ENCODE measurements at places on chromosomes 2 and 18.

DNA sequence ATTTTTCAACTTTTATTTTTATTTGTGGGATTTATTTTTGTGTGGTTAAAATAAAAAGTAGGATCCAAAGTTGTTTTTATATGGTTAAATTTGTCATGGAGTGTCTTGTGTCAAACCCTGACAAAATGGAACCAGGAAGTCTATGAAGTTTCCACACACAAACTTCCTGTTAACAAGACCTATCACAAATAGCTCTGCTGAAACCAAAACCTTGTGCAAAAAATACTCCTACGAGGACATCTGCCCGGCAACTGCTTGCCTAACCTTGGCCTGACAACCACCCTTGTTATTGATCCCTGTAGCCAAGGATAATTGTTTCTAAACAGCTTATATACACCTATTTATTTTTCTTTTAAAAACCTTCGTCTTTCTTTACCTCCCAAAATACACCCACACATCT, 389.6 kb downstream of the TRIB2 start:
- DNase-seq, result no peak

- DNase-seq, result peak; percentile 32
These were observed 103.0 kb upstream of the STK17B start for GRCh38 chr2:196274387-196274809.

- no peak for DNase-seq
These were observed 18.0 kb downstream of the MBP start for GRCh38 chr18:77114415-77115191.

- no peak for DNase-seq
These were observed 134.9 kb upstream of the CNTNAP5 start for GRCh38 chr2:123890148-123890547.

- DNase-seq, result no peak
These were observed 92.9 kb downstream of the DTNA start for GRCh38 chr18:34802959-34803358.

DNA sequence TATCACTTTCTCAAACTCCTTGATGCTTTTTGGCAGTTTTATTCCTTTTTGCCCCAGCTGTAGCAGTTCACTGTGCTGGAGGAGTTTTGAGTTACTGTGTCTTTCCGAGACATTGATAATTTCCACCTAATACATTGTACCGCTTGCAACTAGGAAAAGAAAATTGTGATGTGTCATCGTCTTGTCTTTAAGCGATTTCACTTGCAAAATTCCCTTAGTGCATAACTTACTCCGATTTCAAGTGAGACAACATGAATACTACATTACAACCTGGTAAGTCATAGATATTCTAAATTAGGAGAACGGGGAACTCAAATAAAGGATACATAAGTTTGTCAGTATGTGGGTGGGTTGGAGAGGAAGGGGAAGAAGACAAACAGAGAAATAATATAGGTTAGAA, 340.5 kb upstream of the KYNU start:
- DNase-seq, result no peak

GRCh38 chr2:20150806-20151571, 73.9 kb downstream of the SDC1 start:
- DNase-seq, result no peak

DNA sequence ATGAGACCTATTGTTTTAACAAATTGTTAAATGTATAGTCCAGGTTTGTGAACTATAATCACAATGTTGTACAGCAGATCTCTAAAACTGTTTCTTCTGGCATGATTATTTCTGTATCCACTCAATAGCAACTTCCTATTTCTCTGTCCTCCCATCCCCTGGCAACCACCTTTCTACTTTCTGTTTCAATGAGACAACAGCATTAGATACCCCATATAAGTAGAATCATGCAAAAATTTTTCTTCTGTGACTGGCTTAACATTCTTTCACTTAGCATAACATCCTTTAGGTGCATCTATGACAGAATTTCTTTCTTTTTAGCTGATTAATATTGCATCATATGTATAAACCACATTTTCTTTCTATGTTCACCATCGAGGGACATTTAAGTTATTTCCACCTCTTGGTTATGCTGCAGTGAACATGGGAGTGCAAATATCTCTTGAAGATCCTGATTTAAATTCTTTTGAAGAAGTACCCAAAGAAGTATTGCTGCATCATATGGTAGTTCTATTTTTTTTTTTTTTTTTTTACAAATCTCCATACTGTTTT, 713.5 kb downstream of the LRP1B start:
- no peak for DNase-seq

GRCh38 chr2:32671885-32672533, 44.2 kb downstream of the TTC27 start:
- no peak for DNase-seq

DNA sequence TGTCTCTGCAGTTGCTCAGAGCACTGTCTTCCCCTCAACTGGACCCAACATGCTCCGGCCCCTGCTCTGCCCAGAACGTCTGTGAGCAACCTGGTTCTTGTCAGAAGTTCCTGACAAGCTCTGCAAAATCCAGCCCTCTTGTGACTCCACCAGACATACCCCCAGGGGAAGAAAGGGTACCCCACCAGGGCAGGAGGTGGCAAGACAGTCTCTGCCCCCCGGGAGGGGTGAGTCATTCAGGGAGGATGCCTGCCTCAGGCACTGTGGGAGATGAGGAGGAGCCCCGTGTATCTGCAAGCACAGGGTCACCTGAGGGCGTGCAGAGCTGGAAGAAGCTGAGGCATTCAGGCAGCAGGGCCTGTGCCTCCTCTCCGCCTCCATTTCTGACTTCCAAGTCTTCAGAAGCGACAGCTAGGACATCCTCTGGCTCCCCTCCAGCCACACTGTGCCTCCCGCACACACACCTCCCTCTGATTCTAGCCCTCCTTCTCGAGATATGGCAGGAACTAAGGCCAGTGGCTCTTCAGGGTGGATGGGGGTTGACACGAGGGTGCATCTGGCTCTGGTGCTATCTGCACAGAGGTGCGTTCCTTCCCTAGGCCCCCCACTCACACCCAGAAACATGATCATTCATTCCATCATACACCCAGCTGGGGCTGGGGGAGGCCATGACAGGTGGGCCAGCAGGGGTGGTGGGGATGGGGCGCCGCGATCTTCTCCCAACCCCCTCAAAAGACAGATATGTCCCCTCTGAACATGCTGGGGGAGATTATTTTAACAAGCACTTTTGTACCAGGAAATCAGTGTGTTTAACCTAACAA, 222.2 kb downstream of the CYP26B1 start:
- DNase-seq, result no peak

- no peak for DNase-seq
These were observed 58.2 kb downstream of the BCL2L11 start for GRCh38 chr2:111178730-111179405.

- no peak for DNase-seq
These were observed 15.0 kb downstream of the SMAD4 start for GRCh38 chr18:51044928-51045585.

Data from NCI-H748 treated with DMSO at 0.1 percent for 48 hours (cell line).